Heart left ventricle (tissue), 16 donors: ENCODE measurements at places on chromosomes 2 and 18. TPM values are rescaled to one million over a fixed set of nuclear protein-coding genes. Genes with fewer than 3 reads are reported as not detected.

DNA sequence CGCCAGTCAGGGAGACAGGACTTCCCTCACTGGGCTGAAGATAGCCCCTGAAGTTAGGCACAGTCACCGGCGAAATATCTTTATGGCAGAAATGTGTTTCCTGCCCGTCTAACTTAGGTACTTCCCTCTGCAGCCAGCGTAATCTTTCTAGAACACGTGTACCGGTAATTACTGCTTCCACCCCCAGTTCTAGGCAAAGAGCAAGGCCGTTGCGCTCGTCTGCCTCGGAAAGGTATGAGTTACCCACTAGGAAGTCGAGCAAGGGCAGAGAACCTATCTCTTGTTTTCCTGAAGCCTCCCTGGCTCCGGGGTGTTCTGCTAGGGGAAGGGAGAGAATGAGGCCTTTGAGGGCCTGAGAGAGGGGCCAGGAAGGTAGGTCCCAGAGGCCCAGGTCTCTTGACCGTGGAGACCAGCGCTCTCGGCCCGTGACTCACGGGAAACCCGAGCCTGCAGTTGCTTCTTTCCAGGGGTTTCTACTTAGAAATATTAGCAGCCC lies 70.0 kb downstream of the TWSG1 start:
- no peaks in the 10 kb centered on the region for H3K36me3 ChIP-seq
- H3K27me3 ChIP-seq: no peaks in the 10 kb centered on the region
- peak overlapping the region; percentile 25 for H3K4me3 ChIP-seq
- peak; percentile 33 for DNase-seq
- H3K4me1 ChIP-seq: no peaks in the 10 kb centered on the region

DNA sequence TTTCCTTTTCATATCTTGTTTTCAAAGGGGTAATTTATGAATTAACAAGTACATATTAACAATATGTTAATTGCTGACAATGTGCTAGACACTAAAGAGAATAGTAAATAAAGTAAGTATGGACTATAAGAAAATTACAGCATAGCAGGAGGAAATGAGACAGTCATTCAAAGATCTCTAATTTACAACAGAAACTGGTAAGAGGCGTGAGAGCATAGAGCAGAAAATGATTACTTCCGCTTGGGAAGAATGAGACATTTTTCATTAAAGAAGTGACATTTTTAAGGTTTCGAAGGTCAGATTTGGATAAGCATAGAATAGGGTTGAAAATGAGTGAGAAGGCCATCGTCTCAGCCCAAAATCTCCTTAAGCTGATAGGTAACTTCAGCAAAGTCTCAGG lies 184.4 kb upstream of the SESTD1 start:
- H3K4me3 ChIP-seq: no peak overlapping the region
- no peak overlapping the region for H3K27ac ChIP-seq
- H3K36me3 ChIP-seq: no peaks in the 10 kb centered on the region
- DNase-seq: no peak

GRCh38 chr2:108309903-108310302 lies 21.2 kb downstream of the SULT1C2 start:
- no peak for DNase-seq
- H3K4me1 ChIP-seq: no peaks in the 10 kb centered on the region
- no peak overlapping the region for H3K4me3 ChIP-seq
- H3K27me3 ChIP-seq: no peaks in the 10 kb centered on the region
- no peaks in the 10 kb centered on the region for H3K36me3 ChIP-seq
- no peak overlapping the region for H3K27ac ChIP-seq

The NAT8 gene
- not detected for total RNA-seq

- H3K27ac ChIP-seq: no peak overlapping the region
- H3K4me1 ChIP-seq: no peaks in the 10 kb centered on the region
- H3K36me3 ChIP-seq: no peaks in the 10 kb centered on the region
- peaks cover 82% of the 10 kb centered on the region for H3K27me3 ChIP-seq
- H3K4me3 ChIP-seq: no peak overlapping the region
These were observed 13.2 kb downstream of the POU3F3 start for GRCh38 chr2:104866883-104867812.

The TUBA4B gene
- not detected for total RNA-seq

- H3K4me1 ChIP-seq: no peaks in the 10 kb centered on the region
- no peak overlapping the region for H3K27ac ChIP-seq
- no peak for DNase-seq
- H3K4me3 ChIP-seq: no peak overlapping the region
- H3K36me3 ChIP-seq: no peaks in the 10 kb centered on the region
These were observed 177.7 kb downstream of the INSIG2 start for GRCh38 chr2:118265873-118266455.

- H3K36me3 ChIP-seq: no peaks in the 10 kb centered on the region
- peak overlapping the region; percentile 72 for H3K27ac ChIP-seq
- no peaks in the 10 kb centered on the region for H3K4me1 ChIP-seq
- no peaks in the 10 kb centered on the region for H3K27me3 ChIP-seq
- DNase-seq: no peak
- H3K4me3 ChIP-seq: no peak overlapping the region
These were observed 10.7 kb downstream of the COL6A3 start for GRCh38 chr2:237403024-237403882.

DNA sequence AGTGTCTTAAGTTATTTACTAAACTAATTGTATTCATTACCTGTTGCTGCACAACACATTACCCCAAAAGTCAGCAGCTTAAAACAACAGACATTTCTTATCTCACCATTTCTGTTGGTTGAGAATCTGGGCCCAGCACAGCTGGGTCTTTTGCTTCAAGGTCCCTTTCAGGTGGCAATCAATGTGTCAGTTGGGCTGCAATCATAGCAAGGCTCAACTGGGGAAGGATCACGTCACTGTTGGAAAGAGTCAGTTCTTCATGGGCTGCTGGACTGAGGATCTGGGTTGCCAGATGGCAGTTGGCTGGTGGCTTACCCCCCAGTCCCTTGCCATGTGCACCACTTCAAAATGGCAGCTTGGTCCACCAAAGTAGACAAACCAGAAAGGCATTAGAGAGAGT lies 261.2 kb downstream of the SUCLG1 start:
- H3K27ac ChIP-seq: no peak overlapping the region
- DNase-seq: no peak
- no peaks in the 10 kb centered on the region for H3K36me3 ChIP-seq
- no peak overlapping the region for H3K4me3 ChIP-seq
- no peaks in the 10 kb centered on the region for H3K4me1 ChIP-seq

DNA sequence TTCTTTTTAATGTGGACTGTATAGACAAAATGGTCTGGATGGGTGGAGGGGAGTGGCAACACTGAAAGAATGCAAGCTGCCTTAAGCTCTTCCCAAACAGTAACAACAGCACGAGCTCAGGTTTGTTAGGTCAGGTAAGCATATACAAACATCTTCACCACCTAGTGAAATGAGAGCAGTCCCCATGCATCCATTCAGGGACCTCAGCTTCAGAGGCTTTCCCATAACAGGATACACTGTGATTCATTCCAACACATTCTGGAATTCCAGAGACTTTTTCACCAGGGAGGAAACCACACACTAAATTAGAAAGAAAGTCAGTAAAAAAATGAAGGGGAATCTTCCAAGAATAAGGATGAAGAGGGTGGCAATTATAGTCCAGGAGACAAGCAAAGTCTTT lies 50.4 kb upstream of the BZW1 start:
- no peak overlapping the region for H3K27ac ChIP-seq
- no peaks in the 10 kb centered on the region for H3K27me3 ChIP-seq
- no peak for DNase-seq
- H3K4me1 ChIP-seq: no peaks in the 10 kb centered on the region
- no peaks in the 10 kb centered on the region for H3K36me3 ChIP-seq

DNA sequence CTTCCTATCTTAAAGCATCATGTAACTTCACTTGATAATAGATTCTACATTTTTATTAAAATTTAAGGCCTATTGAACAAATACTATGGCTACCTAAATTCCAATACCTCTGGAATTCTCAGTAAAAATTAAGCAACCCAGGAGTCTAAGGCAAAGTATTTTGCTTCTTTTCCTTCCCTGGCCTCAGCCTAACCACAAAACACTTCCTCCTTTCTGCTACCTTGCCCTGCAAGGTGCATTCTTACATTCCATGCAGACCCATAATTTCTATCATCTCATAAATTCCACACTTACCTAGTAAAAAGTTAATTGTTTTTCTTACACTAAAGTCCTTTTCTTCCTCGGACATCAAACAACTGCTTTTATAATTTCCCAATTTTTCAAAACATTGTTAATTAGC lies 3.7 kb downstream of the MBOAT2 start:
- DNase-seq: no peak
- no peak overlapping the region for H3K4me3 ChIP-seq
- H3K36me3 ChIP-seq: no peaks in the 10 kb centered on the region
- no peaks in the 10 kb centered on the region for H3K4me1 ChIP-seq
- no peak overlapping the region for H3K27ac ChIP-seq

DNA sequence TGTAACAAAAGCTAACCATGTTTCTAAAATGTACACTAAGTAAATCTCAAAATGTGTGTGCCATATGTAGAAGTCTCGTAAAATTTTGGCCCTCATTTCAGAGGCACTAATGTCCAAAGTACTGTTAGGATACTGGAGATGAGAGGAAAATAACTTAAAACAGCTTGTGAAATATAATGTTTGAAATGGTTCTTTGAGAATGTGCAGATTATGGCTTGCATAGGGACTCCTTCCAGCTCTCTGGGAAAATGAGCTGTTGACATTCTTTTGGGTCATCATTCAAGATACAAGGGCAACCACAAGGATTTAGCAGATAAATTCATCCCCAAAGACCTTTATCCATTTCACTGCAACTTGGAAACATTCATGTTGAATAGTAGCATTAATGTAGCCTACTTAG lies 38.1 kb upstream of the OTX1 start:
- DNase-seq: no peak
- no peaks in the 10 kb centered on the region for H3K4me1 ChIP-seq
- no peaks in the 10 kb centered on the region for H3K27me3 ChIP-seq

The TMEM200C gene
- total RNA-seq: 0.99 TPM

The CFAP65 gene
- total RNA-seq: not detected

GRCh38 chr2:226995625-226996041 lies 159.8 kb downstream of the RHBDD1 start:
- no peak overlapping the region for H3K27ac ChIP-seq
- H3K27me3 ChIP-seq: no peaks in the 10 kb centered on the region
- no peaks in the 10 kb centered on the region for H3K4me1 ChIP-seq
- H3K4me3 ChIP-seq: no peak overlapping the region

The PROKR1 gene
- not detected for total RNA-seq

The UGT1A7 gene
- not detected for total RNA-seq

GRCh38 chr2:136236019-136236418 lies 118.1 kb upstream of the CXCR4 start:
- H3K27me3 ChIP-seq: no peaks in the 10 kb centered on the region
- no peaks in the 10 kb centered on the region for H3K36me3 ChIP-seq
- no peak overlapping the region for H3K4me3 ChIP-seq

DNA sequence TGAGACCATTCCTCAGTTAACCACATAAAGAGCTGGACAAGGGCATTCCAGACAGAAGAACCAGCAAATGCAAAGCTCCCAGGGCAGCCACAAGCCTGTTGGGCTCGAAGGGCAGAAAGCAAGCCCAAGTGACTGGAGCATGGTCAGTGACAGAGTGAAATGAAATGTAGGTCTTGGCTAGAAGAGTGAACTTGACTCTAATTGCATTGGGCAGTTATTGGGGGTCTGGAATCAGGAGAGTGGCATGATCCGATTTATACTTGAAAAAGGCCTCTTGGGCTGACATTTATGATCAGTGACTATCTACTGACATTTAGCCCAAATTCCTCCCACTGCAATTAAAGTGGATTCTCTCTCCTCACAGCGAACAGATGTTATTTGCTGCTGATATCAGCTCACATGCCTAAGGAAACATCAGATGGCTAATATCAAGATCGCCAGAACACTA lies 152.5 kb upstream of the KLF7 start:
- no peaks in the 10 kb centered on the region for H3K36me3 ChIP-seq
- H3K27ac ChIP-seq: no peak overlapping the region
- H3K4me1 ChIP-seq: no peaks in the 10 kb centered on the region
- no peak for DNase-seq

- no peak for DNase-seq
- H3K4me3 ChIP-seq: no peak overlapping the region
- H3K27ac ChIP-seq: no peak overlapping the region
- no peaks in the 10 kb centered on the region for H3K27me3 ChIP-seq
- no peaks in the 10 kb centered on the region for H3K36me3 ChIP-seq
These were observed 310.7 kb downstream of the CLIP4 start for GRCh38 chr2:29425866-29426265.

GRCh38 chr2:100537918-100538317 lies 24.9 kb upstream of the PDCL3 start:
- DNase-seq: no peak
- H3K27me3 ChIP-seq: no peaks in the 10 kb centered on the region
- no peak overlapping the region for H3K27ac ChIP-seq
- H3K36me3 ChIP-seq: no peaks in the 10 kb centered on the region
- H3K4me1 ChIP-seq: no peaks in the 10 kb centered on the region

DNA sequence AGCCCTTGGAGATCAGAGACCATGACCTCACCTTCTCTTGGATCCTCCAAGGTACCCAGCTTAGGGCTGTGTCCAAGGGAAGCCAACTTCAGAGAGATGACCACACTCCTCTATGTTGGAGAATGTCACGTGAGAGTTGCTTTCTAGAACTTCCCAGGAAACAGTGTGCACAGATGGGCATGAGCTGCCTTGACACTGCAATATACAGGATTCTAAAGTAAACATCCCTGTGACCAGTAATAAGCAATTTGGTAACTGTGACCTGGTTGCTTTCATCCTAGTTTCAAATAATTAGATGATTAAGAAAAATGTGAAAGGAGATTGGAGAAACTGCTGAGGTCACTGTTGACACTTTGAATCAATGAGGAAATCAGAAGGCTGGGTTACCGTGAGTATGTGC lies 181.1 kb upstream of the EPAS1 start:
- DNase-seq: no peak
- H3K4me3 ChIP-seq: no peak overlapping the region

DNA sequence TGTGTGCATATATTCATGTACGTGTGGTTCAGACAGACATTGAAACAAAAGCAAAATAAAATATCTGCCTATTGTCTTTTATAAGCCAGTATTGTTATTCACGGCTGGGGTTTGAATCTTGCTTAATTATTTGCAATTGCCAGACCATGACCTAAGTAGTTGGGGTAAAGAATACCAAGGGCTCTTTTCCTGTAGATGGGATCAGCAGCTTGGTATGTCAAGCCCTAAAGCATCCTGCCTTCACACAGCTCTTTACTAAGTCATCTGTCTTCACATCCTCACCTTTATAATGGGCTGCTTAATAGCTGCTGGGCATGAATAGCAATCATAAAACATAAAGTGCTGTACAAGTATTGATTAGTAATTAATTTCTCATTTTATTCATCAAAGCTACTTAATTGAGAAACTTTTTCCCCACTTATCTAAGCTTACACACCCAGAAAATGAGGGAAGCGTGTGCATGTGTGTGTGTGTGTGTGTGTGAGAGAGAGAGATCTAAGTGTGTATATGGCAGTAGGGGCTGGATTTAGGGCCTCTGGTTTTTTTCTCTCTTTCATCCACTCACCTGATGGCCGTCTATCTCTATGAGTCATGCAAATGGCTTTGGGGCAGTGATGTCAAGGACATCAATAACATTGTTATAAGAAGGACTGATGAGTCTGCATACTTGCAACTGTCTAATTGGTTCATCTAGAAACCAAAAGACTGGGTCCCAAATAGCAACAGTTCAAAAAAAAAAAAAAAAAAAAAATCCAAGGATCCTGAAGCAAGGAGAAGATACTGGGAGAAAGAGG lies 244.1 kb upstream of the TNP1 start:
- H3K27ac ChIP-seq: no peak overlapping the region
- H3K36me3 ChIP-seq: no peaks in the 10 kb centered on the region
- no peak for DNase-seq
- H3K4me1 ChIP-seq: no peaks in the 10 kb centered on the region
- no peak overlapping the region for H3K4me3 ChIP-seq

The SLC9A2 gene
- total RNA-seq: not detected

- no peaks in the 10 kb centered on the region for H3K27me3 ChIP-seq
- H3K36me3 ChIP-seq: no peaks in the 10 kb centered on the region
- H3K4me1 ChIP-seq: no peaks in the 10 kb centered on the region
- no peak overlapping the region for H3K27ac ChIP-seq
These were observed 50.1 kb downstream of the TMEM178A start for GRCh38 chr2:39715822-39716221.
